ENCODE measurements at places on chromosomes 4 and X.

DNA sequence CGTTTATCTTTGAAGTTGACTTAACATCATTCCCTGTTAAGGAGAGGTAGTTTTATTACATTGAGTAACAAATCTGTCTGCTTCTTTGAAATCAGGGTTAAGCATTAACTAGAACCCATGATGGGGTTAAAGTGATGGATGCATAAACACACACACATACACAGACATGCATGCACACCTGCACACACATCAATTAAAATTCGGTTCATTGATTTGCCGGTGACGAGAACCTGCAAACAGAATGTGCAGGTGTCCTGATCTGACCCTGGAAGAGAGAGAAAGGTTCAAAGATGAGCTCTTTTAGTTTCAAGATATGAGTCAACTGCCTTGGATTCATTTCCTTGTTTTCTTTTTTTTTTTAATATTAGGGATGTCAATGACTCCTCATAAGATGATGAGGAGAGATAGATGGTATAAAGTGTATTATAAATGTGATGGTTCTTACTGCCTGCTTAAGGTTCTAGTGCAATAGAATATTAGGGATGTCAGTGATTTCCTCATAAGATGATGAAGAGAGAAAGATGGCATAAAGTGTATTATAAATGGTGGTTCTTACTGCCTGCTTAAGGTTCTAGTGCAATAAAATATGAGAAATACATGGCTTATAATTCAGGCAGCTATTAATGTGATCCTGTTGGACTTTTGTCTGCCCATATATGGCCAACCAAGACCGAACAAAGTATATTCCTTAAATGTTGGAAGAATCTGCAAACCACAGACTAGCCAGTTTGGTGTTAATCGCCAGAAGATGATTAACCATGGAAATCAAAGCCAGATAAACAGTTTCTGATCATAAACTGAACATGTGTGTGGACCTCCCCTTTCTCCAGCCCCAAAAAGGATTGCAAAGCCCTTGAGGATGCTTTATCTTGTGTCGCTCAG, 14.1 kb upstream of the CD99 start:
- no peak for DNase-seq

- DNase-seq, result no peak
These were observed 118.8 kb upstream of the PCDH18 start for GRCh38 chr4:137651128-137651527.

DNA sequence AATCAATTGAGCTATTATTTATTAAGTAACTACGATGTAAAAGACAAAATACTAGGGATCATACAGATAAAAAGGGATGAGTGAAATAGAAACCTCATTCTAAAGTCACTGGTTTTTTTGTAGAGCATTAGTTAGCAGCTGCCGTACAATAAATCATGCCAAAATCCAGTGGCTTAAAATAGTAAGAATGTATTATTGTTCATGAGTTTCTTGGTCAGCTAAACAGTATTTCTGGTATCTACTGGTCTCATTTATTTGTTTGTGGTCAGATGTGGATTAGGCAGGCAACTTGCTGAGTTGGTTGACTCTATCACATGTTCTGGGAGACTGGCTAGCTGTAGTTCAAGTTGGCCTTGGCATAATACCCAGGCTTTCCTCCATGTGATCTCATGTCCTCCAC, 667.3 kb downstream of the GALNTL6 start:
- DNase-seq, result no peak

DNA sequence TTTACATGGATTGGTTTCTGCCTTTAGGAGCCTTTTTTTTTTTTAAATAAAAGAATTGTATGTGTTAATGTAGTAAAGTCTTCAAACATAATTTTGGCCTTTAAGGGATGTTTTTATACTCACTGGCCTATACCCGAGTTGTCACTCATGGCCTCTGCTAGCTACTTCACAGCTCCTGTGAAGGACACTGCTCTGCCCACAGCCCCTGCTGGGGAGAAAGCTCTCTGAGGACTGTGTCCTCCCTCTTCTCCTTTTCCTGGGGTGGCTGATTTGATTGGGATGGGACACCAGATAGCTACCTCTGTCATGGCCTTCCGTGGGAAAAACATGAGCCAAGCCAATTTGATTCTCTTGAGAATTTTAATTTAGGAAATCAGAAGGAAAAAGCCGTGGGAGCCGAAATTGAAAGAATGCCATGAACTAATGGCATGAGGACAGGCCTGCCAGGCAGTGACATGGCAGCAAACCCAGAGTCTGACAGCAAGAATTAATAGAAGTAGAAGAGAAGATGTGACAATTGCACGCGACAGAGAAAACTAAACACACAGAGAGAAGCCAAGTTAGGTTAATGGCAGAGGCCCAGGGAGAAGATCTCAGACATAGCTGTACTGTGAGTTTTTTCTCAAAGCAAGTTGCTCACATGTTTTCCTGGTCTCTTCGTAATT, 81.4 kb downstream of the ARHGAP10 start:
- DNase-seq, result no peak

DNA sequence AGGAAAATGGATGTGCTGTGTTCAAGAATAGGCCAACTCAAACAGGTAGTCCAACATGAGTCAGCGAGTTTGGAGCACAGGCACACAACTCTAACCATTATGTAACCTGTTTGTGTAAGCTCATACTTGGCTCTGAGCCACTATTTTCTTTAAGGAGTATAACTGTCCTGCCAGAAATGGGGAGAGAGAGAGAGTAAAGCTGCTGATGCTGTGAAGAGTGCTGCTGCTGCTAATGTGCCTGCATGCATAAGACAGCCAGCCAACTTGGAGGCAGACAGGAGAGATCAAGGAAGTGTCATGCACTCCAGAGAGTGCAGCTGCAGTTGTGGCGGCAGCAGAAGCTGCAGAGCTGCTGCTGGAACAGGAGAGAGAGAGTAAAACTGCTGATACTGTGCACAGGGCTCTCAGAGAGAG, 11.7 kb upstream of the STATH start:
- no peak for DNase-seq

DNA sequence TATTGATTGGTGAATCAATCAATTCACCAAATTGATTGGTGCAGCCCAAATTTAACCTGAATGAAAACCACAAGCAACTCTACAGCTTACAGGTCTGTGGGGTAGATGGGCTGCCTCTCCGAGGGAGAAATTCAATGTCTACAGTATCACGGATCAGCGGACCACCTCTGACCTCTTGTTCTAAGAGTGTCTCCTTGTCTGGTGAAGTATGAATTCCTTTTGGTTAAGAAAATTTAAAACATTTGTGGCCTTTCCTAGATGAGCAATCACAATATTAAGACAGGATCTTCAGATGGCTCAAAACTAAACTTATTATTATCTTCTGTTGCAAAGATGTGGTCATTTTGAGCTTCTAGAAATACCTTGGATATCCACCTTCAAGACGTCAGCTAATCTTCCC, 153.3 kb downstream of the IL15 start:
- DNase-seq, result no peak
